ENCODE measurements at places on chromosomes 16 and 17. TPM values are rescaled to one million over a fixed set of nuclear protein-coding genes. Genes with fewer than 3 reads are reported as not detected.

Gene PHLPP2
- total RNA-seq: 12.9 TPM

Gene FOXC2
- total RNA-seq: 0.09 TPM

Gene ZNF629
- total RNA-seq: 19.3 TPM

Gene WSCD1
- total RNA-seq: 47.4 TPM

Gene TBC1D3K
- not detected for total RNA-seq

Gene DLX4
- 0.88 TPM for total RNA-seq

Gene ZNF18
- 9.9 TPM for total RNA-seq

Gene TBX2
- total RNA-seq: not detected

Gene IRX3
- total RNA-seq: 1.6 TPM

Gene NDRG4
- total RNA-seq: 20.8 TPM

Gene VAT1
- 295 TPM for total RNA-seq

Gene STARD3
- total RNA-seq: 56.7 TPM

Gene VPS35
- total RNA-seq: 58.1 TPM

Gene SLC16A11
- 0.67 TPM for total RNA-seq

Gene GRAPL
- total RNA-seq: not detected

Gene RILP
- total RNA-seq: 6.0 TPM

Gene C17orf113
- total RNA-seq: 1.4 TPM

Gene ALOX12B
- total RNA-seq: not detected

Gene WNT9B
- total RNA-seq: not detected

Gene IGF2BP1
- 513 TPM for total RNA-seq

Gene ACSM3
- 6.2 TPM for total RNA-seq

Gene DPEP3
- total RNA-seq: 10.6 TPM

Gene NPTX1
- 12.0 TPM for total RNA-seq

Gene GPR179
- total RNA-seq: 0.07 TPM

Gene RASL10B
- 22.8 TPM for total RNA-seq

Gene TP53TG3
- total RNA-seq: not detected

Gene GPR139
- 0.84 TPM for total RNA-seq

Gene TXNL4B
- total RNA-seq: 10.6 TPM

Gene STXBP4
- total RNA-seq: 18.2 TPM

Gene CYBC1
- 66.7 TPM for total RNA-seq

Gene DNAI2
- total RNA-seq: not detected
